Heart right ventricle (tissue), 16 donors: ENCODE measurements at places on chromosomes 1 and 21.
A peak's percentile ranks its signal among the peaks of the same experiment; 100 is the strongest.

- DNase-seq: no peak
Measured at GRCh38 chr21:17597680-17598079, 15.0 kb downstream of the BTG3 start.

DNA sequence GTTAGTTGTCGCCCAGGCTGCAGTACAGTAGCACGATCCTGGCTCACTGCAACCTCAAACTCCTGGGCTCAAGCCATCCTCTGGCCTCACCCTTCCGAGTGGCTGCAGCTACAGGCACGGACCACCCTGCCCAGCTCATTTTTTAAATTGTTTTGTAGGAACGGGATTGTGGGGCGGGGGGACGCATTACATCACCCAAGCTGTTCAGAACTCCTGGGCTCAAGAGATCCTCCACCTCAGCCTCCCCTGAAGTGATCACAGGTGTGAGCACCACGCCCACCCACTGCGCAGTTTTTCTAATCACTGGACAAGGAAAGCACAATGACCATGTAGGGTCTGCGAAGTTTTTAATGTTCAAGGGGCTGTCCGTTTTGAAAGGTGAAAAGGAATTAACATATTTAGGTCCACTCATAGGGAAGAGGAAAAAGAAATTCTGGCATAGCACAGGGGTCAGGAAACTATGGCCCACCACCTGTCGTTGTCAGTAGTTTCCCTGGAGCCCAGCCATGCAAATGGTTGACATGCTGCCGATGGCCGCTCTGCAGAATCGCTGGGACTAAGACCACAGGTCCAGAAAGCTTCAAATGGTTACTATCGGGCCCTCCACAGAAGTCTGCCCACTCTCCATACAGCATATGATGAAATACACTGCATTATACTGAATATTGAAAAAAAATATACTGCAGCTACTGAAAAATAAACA, 26.0 kb downstream of the SETD4 start:
- DNase-seq: no peak

GRCh38 chr1:111192658-111193519, 7.6 kb downstream of the DENND2D start:
- DNase-seq: no peak

GRCh38 chr1:205576805-205577761, 54.7 kb downstream of the ELK4 start:
- no peak for DNase-seq

DNA sequence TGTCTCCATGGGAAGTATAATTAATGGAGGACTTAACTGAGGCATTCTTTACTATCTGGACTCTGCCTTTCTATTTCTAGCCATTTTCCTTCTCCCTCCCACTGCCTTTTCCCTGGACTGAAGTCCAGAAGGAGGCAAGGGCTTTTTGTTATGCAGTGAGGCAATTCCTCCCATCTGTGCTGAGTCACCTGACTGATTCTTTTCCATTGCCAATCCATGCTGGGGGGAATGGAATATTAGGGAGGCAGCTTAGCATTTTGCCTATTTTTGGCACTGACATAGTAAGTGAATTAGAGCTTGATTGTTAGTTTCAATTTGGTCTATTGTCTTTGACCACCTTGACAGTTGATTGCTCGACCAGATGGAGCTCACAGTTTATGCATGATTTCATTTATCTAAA, 1000.6 kb upstream of the PRMT6 start:
- no peak for DNase-seq

DNA sequence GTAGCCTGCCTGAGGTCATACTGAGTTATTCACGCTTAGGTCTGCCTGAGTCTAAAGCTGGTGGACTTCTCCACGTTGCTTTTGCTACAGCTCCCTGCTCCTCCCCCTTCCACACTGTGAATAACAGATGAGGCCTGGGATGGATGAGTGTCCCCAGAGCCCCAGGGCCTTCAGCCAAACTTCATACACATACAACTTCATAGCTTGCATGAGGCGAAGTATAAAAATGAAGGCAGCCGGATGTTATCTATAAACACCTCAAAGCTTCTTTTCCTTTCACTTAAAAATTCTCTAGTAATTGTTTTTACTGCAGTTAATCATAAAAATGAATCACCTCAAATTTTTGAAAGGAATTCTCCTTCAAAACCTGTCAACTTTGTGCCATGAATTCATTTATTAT, 70.2 kb downstream of the DAB1 start:
- DNase-seq: no peak

- no peak for DNase-seq
Measured at GRCh38 chr1:36522461-36523229, 39.9 kb upstream of the CSF3R start.

DNA sequence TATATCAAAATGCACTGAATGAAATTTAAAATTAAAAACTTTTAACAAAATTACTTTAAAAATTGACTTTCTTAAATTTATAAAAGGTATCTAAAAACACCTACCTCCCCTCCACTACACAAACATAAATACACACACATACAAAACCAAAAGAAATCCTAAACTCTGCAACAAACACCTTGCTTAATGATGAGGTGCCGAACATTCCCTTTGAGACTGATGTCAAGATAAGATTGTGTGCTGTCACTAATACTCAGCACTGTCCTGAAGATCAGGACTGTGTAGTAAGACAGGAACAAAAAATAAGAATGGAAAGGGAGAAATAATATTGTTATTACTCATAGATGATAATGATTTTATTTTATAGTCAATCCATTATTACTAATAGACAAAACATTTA, 45.1 kb downstream of the CD53 start:
- DNase-seq: no peak

DNA sequence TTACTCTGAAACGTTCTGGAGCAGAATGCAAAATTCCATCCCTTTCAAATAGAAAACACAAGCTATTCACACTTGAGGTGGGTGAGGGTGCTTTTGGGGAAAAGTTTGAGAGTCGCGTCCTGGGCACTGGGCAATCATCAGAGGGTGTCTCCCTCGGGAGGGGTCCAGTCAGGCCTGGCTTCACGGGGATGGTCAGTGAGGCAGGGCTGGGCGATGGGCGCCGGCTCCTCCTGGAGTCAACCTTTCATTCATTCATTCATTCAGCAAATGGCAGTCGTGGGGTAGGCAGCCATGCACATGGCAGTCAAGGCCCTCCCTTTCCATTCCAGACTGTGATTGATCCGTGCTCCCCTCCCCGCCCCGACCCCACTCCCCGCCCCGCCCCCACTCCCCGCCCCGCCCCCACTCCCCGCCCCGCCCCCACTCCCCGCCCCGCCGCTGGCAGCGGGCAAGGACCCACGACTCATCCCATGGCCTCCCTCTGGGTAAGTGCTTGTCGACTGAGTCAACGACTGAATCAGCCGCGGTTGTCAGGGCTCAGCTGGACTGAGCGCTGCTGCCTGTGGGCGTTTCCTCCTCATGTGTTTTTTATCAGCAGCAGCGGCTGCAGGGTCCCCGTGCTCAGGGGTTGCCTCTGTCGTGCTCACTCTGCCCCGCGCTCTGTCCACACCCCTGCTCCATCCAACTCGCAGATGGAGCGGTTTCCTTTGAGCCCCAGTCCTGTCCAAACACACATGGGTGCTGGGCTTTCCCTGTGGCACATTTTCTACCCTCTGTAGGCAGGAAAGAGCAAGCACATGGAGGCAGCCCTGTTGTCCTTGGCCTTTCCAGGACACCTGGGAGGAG, 12.5 kb upstream of the SPSB1 start:
- DNase-seq: no peak

DNA sequence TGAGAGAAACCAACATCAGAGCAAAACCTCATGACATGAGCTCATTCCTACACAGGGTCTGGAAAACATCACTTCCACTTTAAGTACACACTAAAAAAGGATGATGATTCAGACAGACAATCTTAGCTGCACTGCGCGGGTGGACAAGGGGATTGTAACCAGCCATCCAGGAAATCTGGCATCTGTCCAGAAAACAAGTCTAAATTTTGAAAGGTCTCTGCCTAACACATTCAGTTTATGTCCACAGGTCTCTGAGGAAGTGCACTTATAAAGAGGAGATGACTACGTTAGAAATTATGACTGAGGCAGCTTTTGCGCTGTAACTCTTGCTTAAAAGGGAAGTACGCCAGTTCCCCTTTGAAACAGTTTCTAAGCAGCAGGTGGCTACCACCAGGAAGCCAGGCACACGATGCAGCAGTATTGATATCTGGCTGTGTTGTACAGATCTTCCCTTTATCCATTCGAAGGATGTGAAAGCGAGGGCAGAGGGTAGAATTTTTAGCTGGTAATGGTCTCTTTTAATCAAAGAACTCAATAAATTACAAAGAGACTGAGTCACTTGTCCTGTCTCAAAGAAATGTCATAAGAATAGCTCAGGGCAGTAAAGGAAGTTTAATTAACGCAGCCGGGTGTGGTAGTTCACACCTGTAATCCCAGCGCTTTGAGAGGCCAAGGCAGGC, 128.0 kb downstream of the SETD4 start:
- peak; percentile 83 for DNase-seq

- DNase-seq: no peak
Measured at GRCh38 chr1:6958407-6959030, 173.3 kb downstream of the CAMTA1 start.

- DNase-seq: no peak
Measured at GRCh38 chr1:31655104-31655503, 10.4 kb upstream of the PEF1 start.

GRCh38 chr21:20311234-20311787, 686.9 kb upstream of the NCAM2 start:
- no peak for DNase-seq

DNA sequence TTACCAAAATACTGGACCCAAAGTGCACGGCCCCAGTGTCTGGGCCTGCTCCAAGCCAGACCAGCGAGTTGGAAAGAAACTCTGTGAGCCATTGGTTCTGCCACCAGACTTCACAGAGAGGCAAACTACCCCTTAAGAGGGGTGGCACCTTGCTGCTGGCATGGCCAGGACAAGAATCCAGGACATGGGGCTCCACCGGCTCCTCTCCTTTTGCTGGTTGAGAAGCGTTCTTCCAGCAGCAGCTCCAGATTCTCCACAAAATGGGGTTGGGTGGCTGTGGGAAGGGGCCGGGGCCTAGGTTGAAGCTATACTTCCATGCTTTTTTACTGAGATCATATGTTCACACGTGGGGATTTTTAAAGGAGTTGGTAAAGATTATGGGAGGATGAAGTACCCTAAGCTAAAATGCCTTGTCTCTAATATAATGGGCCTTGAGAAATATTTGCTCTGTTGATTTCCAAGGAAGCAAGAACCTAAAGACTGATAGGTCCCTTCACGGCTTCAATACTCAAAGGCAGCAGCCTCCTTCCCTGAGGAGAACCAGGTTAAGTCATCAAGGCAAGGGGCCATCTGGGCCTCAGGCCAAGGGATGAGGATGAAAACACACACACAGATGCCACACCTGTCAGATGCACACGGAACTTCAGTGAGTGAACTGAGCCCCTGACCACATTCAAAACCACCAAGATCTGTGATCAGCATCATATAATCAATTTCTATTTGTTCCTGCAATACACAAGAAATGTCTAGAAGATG, 3.1 kb downstream of the C1orf198 start:
- no peak for DNase-seq

DNA sequence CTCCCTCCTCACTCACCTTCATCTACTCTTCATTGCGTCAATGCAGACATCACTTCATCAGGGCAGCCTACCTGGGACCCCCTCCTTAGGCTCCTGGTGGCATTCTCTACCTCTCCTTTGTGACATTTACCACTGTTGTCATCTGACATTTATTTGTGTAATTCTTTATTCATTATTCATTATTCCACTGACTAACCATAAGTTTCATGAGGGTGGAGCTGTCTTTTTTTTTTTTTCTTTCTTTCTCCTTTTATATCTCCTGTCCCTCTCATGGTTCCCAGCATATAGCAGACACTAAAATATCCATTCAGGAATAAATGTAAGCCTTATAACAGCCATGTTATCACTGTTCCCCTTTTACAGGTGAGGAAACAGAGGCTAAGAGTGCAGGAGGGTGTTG, 126.8 kb downstream of the KAZN start:
- DNase-seq: no peak

DNA sequence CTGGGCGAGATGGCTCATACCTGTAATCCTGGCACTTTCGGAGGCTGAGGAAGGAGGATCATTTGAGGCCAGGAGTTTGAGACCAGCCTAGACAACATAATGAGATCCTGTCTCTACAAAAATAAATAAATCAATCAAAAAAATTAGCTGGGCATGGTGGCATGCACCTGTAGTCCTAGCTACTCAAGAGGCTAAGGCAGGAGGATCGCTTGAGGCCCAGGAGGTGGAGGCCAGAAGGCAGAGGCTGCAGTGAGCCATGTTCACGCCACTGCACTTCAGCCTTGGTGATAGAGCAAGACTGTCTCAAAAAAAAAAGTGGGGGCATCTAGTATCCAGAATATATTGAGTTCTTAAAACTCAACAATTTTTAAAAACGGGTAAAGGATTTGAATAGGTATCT, 6.0 kb downstream of the TUT4 start:
- no peak for DNase-seq

DNA sequence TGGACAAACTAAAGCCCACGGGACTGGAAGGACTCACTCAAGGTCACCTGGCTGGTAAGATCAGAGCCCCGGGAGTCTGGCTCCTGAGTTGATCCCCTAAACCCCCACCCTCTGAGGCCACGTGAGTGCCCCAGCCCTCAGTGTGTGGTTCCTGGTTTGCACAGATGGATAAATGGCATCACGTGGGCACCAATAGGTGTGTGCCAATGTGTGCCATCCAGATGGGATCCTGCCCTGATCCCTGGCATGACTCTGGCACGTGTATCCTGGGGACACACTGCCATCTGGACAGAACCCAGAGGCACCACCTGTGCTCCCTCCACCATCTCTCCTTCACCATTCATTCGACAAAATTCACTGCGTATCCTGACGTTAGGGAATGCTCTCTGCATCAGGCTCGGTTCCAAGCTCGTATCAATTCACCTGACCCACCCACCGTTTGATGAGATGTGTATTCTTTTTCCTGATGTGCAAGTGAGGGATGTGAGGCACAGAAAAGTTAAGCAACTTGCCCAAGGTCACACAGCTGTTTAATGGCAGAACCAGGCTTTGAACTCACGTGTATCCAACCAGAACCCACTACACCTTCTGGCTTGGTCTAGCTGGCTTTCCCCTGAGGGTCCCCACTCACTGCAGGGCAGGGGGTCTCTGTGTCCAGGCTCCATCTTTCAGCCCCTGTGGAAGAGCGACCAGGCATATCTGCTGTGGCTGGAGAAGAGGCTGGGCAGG, 49.8 kb upstream of the PAX7 start:
- DNase-seq: no peak

GRCh38 chr21:43751955-43752591, 24.0 kb downstream of the CSTB start:
- DNase-seq: no peak

- DNase-seq: no peak
Measured at GRCh38 chr1:9826616-9827015, 2.9 kb upstream of the CLSTN1 start.

- no peak for DNase-seq
Measured at GRCh38 chr21:25879203-25879602, 144.4 kb downstream of the GABPA start.

- DNase-seq: no peak
Measured at GRCh38 chr1:8420318-8420717, 102.4 kb downstream of the SLC45A1 start.

- no peak for DNase-seq
Measured at GRCh38 chr1:20189664-20190063, 3.3 kb upstream of the PLA2G2C start.
